ENCODE measurements at places on chromosomes 3 and 15.

DNA sequence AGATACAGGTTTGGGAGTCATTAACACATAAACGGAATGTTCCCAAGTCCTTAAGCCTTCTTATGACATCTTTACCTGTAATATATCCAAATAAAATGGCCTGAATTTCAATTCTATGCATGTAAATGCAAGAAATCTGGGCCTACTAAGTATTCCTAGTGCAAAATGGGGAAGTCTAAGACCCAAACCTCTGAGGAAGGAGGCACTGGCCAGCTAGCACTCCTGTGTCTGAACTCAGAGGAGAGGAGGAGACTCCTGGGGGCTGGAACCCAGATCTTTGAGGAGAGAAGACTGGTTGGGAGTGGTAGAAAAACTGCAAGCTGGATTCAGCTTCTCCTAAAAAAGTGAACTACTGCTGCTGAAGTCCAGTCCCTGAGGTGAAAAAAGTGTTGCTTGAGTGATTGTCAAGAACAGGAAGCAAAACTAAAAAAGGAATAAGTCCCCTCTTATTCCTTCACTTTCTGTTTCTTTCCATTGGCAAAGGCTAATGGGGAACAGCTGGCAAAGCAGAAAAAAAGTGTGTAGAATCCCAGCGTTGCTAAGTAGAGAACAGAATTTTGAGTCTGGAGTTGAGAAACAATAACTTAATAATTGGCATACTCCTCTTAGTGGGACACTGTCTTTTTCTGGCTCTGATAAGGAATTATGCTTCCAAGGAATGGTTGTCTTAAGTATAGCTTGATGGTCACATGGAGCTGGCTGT, 54.8 kb upstream of the ATP2C1 start:
- no peak for DNase-seq

GRCh38 chr15:98586066-98586465, 62.3 kb upstream of the IGF1R start:
- DNase-seq, result no peak

DNA sequence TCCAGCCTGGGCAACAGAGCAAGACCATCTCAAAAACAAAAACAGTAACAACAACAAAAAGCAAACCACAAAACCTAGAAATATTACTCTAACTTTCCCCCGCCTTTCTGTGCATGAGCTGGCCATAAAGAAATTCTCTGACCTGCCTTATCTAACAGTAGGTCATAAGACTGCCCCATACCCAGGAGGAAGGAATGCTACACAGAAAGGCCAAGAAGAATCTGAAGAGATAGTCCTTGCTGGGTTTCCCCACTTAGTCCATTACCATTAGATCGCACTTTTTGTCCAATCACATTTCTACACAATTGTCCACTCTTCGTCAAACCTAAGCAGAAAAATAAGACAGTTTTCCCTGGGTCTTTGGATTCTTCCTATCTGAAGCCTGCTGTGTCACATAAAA, 23.5 kb downstream of the CIAO2A start:
- DNase-seq, result no peak

DNA sequence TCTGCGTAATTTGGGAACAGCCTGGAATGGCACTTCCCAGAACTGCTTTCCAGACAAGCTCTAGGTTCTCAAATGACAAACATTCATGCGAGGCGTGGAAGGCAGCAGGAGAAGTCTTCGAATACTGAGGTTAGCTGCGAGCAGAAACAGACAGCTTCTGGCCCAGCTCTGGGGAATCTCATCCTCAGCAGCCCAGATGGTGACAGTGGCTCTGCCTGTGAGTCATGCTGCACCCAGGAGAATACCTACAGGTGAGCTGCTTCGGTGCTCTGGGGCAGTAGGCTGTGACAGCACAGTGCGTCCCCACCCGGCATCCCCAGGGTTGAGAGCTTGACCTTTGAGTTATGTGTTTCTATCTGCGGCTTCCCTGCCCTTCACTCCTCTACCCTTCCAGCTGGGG, 258.6 kb downstream of the KLF13 start:
- DNase-seq, result no peak

GRCh38 chr15:66394915-66395314, 8.2 kb downstream of the MAP2K1 start:
- no peak for DNase-seq

DNA sequence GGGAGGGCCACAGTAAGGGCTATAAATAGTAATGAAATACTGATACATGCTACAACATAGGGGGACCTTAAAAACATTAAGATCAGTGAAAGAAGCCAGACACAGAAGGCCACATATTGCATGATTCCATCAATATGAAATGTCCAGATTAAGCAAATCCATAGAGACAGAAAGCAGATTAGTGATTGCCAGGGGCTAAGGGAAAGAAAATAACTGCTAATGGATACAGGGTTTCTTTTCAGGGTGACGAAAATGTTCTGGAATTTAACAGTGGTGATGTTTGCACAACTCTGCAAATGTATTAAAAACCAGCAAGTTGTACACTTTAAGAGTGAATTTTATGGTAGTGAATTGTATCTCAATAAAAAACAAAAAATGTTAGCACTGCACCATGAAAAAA, 37.0 kb downstream of the PIK3R4 start:
- no peak for DNase-seq

DNA sequence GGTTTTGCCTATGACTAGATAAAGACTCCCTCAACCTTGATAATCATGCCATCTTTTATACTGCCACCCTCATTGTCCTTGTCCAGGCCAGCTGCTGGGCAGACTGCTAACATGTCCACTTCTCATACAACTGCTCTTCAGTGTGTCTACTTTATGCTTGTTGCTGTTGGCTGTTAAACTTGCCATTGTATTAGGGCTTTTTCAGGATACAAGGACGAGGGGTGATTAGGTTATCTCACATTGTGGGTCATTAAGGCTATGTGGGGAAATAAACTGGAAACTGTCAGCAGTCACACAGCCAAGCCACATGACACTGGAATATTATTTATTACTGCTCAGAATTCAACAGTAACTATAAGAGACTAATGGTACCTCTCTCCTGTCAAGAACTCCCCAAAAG, 36.1 kb downstream of the STARD9 start:
- no peak for DNase-seq

DNA sequence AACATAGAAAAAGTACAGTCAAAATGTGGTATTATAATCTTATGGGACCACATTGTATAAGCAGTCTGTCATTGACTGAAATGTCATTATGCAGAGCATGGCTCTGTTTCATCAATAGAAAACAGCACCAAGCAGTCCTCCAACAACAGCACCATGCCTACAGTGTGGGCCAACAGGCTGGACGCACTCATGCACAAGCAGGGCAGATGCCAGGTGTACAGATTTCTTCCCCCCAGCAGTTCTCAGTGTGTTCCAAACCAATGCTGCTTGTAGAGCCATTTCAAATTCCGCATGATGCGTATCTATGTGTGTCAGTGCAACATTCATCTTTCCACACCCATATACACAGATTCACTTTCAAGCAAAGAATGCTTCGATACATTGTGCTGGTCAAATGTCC, 253.1 kb downstream of the CHL1 start:
- no peak for DNase-seq

DNA sequence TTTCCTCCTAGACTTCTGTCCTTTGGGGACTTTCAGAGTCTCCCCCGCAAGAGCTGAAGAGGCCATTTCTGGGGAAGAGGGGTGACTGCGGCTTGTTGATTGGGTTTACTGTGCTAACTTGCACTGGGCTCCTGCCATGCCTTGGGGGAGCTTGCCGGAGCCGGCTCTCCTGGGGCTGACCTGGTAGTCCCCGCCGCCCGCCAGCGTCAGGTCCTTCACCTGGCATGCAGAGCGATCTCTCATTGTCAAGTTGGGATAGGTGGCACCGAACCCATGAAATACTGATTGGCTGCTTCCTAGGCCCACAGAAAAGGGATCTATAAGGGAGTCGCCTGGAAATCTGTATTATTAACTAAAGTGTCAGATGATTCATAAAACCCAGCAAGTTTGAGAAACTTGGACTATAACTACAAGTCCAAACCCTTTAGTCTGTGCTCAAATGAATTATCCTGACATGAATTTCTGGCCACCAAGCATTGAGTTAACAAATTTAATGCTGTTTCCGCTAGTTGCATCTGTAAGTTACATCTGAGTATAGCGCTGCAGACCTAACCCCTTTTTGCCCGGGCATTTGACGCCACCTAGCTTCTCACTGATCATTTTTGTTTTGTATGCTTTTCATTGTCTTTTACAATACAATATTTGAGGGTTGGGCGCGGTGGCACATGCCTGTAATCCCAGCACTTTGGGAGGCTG, 607 bp upstream of the IMP3 start:
- no peak for DNase-seq

GRCh38 chr3:124884474-124885101, 2.6 kb downstream of the ITGB5 start:
- no peak for DNase-seq

DNA sequence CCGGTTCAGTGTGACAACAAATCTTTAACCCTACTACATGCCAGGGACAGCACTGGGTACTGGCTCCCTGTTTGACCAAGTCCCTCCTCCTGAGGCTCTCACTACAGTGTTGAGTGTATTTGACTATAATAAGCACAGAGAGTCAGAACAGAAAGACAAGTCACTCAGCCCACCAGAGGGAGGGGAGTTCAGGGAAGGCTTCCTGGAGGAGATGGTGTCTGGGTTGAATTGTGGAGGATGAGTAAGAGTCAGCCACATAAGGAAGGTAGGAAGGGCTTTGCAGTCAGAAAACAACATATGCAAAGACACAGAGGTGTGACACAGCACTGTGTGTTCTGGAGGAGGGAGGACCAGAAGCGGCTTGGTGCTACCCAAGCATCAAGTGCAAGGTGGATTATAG, 17.7 kb downstream of the MEGF11 start:
- no peak for DNase-seq

- no peak for DNase-seq
Observed at GRCh38 chr15:83697716-83698115, 43.8 kb downstream of the ADAMTSL3 start.

DNA sequence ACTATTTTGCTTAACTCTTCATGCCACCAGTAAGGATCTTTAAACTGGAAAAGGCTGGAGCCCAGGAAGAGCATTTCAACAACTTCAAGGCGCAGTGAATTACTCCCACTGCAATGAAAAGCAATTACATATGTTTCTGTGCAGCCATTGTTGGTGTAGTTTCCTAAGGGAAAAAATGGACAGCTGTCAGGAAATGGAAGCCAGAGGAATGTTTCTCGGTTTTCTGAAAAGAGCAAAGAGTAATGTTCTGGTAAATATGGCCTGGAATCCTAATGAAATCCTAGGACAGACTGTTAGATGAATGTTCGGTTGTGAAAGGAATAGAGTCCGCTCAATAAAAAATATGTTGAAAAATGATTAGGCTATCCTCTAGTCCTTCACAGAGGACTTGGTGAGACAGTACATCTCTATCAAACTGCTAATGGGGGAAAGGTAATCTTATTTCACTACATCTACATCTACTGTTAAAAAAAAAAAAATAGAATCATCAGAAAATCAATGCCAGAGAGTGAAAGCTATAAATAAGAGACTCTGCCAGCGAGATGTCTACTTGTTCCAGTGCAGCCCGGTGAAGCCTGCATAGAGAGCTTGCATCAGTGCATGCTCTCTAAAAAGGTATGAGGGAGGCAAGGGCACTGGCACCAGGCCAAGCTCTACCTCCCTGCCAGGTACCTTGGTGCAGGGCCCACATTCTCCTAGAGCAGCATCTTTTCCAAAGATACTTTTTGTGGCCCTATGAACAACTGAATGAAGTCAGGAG, 68.2 kb upstream of the TJP1 start:
- DNase-seq, result no peak

GRCh38 chr3:134163096-134163495, 87.6 kb downstream of the RYK start:
- DNase-seq, result no peak

- DNase-seq, result no peak
Observed at GRCh38 chr3:58356054-58356453, 23.4 kb downstream of the PXK start.

DNA sequence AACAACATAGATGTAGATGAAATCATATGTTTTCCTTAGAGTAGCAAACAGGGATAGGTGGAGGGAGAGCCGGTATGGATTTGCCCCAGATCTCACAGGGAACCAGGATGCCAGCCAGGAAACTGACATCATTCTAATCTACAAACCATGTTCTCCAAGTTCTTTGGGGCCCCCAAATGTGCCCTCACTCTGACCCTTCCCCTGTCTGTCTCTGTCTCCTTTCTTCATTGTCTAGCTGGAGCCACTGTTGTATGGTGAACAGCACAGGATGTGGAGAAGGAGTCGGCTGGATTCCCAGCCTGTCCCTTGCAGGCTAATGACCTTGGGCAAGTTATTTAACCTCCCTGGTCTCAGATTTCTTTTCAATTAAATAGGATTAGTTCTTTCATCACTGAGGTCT, 962 bp downstream of the ATP13A5 start:
- DNase-seq, result no peak

DNA sequence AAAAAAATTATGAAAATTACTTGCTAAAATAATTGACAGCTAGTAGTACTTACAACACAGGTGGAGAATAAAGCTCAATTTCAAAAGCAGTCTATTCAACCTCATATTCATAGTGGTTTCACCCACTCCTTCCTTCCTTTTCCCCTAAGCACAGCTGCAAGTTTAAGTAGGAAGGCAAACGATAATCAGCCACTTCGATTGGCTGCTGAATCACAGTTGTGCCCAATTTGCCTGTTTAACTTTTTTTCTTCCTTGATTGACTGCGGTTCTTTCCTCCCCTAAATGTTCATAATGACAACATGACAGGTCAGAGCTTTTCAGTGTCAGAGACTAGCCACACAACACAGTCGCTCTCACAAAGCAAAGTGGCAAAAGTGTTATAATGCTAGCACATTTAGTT, 468.0 kb upstream of the GBE1 start:
- DNase-seq, result no peak

- DNase-seq, result no peak
Observed at GRCh38 chr3:60154011-60154410, 1097.2 kb downstream of the FHIT start.

- no peak for DNase-seq
Observed at GRCh38 chr3:139893963-139894642, 40.9 kb upstream of the CLSTN2 start.

DNA sequence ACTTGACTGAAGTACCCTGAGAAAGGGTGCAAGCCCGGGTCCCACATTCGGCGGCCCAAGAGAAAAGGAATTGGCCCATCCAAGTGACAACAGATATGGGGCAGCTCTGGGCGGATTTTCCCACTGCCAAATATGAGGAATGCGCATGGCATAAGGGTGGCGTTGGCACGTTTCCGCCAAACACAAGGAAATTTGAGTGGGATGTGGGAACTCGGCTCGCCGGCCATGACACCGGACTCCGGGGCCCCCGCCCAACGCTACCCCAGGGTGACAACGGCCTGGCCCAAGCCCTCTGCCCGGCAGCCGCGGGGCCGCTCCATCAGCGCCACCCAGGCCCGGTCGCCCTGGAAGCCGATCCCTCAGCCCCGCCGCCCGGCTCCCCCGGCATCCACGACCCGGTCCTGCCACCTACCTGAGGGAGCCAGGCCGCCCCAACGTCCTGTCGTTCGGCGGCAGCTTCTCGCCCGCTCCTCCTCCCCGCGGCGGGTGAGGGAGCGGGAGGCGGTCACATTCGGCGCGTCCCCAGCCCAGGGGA, 449 bp downstream of the RAF1 start:
- DNase-seq, result no peak

Data from activated T-cell treated with anti-CD3 and anti-CD28 coated beads for 48 hours (primary cell).